ENCODE measurements at places on chromosomes 6 and 20.

DNA sequence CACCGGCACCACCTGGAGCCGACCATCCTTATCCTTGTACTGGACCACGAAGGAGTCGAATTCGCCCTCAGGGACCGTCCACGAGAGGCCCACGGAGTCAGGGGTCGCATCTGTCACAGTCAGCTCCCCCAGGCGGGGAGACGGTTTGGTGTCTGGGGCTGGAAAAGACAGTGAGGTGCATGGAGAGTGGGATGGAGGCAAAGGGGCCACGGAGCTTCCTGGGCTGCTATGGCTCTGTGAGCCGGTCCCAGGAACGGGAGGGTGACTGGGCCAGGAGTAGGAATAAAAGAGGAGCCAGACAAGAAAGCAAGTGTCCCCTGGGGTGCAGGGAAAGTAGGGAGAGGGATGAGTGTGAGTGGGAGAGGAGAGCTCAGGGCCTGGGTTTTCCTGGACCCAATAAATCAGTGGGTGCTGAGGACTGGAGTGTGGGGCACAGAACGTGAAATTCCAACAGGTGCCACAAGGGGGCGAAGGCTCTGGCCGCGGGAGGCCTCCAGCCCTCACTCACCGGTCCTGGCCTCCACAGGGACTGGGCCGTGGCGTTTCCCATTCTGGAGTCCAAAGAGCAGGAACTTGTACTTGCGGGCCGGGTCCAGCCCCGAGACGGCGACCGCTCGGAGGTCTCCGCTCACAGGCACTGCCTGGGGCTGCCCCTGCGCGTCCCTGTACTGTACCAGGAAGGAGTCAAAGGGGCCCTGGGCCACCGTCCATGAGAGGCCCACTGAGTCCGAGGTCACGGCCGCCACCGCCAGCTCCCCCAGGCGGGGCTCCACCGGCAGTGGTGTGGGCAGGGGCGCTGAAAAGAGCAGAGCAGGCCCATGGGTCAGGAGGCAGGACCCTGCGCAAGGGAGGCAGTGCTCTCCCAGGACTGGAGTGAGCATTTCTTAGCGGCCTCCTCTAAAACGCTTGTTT, 9.9 kb downstream of the CYP21A2 start:
- peak; percentile 82 for DNase-seq

DNA sequence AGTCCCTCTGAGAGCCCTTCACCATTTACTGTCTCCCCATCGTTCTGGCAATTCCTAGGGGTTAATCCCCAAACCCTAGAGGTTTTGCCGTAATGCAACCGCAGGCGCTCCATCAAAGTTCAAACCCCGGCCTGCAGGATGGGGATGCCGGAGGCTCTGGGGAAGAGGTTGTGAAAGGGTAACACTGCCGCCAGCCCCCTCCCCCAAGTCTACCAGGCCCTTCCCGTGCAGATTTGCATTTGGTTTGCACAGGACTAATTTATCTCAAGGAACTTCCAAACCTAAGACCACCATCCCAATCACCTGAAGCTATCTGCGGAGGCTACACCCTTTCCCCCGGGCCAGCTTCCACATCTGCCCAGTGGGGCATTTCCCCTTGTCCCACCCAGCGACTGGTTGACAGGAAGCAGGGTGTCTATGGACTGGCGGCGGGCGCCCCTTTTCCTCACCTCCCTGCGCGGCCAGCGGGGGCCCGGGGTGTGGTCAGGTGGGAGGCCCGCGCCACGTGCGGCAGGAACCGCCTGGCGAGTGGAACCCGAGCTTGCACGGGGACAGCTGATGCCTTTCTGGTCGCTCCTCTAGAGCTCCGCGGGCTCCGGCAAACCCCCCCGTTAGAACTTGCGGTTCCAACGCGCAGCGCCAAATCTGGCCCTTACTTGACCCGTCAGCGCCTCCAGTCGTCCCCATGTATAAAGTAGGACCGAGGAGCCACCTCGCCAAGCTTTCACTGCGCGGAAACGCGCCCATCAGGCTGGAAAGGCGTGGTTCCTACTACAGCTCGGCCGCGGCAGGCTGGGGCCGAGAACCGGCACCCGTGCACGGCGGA, 9.4 kb upstream of the SLC4A11 start:
- no peak for DNase-seq

DNA sequence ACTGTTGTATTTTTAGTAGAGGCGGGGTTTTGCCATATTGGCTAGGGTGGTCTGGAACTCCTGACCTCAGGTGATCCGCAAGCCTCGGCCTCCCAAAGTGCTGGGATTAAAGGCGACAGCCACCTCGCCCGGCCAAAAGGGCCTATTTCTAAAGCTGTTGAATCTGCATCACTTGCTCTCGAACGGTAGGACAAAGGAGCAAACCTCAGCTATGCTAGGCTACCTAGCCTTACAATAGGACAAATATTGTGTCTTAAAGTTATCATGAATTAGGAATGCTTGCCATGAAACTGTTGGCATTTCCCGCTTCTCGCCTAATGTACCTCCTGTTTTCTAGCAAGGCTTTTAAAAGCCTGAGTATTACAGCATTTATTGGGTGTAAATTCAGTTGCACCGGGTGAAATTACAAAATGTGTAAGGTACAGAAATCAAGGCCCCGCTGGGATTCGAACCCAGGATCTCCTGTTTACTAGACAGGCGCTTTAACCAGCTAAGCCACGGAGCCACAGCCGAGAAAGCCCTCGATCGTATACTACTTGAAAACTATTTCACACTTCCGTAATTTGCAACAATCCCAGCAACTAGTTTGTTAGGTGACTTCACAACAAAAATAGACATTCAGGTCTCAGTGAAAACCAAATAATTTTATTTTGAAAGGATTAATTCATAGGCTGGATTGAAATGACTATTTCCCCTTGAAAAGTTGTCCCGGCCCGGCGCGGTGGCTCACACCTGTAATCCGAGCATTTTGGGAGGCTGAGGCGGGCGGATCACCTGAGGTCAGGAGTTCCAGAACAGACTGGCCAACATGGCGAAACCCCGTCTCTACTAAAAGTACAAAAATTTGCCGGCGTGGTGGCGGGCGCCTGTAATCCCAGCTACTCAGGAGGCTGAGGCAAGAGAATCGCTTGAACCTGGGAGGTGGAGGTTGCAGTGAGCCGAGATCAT, 211.6 kb upstream of the ZNF184 start:
- DNase-seq, result no peak

- no peak for DNase-seq
These were observed 251.9 kb upstream of the PRDM1 start for GRCh38 chr6:105833959-105834947.

All from mesothelial cell of epicardium (in vitro differentiated cells).